Stromal cell of bone marrow (primary cell): ENCODE measurements at places on chromosomes 4 and X.

- DNase-seq = no peak
These were observed 142.7 kb upstream of the NLGN4X start for GRCh38 chrX:6371353-6371752.

GRCh38 chr4:83178029-83178428, 63.5 kb upstream of the PLAC8 start:
- DNase-seq = no peak

GRCh38 chrX:96361844-96362243, 322.8 kb upstream of the DIAPH2 start:
- DNase-seq = no peak

GRCh38 chr4:174138616-174139015, 144.9 kb downstream of the FBXO8 start:
- DNase-seq = no peak

DNA sequence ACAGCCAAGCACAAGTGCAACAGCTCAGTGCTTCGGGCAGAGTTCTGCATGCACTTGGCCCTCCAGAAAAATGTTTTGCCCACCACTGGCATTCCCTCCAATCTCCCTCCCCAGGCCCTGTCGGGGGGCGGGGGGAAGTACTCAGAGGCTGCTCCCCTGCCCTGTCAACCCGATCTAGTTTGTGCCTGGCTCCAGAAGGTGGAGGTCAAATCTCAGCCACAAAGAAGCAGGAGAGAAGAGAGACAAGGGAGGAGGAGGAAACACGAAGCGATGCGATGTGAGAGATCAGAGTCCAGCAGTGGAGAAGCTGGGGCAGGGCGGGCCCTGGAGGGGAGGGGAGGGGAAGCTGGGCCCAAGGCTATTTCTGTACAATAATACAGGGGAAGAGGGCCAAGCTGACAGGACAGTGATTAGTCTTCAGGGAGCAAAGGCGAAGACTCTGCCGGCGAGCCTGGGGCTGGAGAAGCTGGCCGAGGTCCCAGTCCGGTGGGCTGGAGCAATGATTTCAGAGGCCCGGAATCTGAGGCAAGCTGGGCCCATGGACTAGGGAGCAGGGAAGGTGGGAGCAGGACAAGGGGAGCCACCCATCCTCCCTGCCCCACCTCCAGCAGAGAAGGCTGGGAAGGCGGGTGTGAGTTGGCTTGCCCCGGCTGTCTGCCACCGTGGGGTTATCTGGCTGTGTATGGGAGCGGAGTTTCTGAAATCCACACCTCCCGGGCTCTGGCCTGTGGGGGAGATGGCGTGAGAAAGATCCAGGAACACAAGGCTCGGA, 167.1 kb downstream of the EFNB1 start:
- no peak for DNase-seq

DNA sequence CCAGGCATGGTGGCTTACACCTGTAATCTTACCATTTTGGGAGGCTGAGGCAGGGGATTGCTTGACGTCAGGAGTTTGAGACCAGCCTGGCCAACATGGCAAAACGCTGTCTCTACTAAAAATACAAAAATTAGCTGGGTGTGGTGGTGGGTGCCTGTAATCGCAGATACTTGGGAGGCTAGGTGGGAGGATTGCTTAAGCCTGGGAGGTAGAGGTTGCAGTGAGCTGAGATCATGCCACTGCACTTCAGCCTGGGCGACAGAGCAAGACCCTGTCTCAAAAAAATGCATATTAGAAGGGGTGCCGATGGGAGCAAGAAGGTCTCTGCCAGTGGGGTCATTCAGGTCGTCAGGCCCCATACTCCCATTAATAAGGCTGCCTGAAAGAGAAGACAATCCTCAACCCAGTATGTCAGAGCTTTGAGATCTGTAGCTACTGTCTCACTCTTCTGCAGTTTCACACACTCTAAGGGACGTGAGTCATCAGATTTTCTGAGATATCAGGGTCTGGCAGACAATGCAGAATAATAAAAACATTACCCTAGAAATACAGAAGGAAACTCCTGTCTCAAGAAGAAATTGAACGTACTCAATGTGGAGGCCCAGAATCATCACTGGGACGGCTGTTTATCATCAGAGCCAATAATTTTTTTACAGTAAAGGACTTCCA, 176.7 kb upstream of the FAT1 start:
- peak; percentile 54 for DNase-seq

- DNase-seq = no peak
These were observed 69.4 kb downstream of the CLCN5 start for GRCh38 chrX:49991758-49992157.

GRCh38 chr4:110417136-110417535, 58.8 kb upstream of the ENPEP start:
- DNase-seq = no peak

- DNase-seq = no peak
These were observed 23.9 kb downstream of the MANBA start for GRCh38 chr4:102736636-102737549.
